ENCODE measurements at places on chromosomes 7 and 10. TPM values are rescaled to one million over a fixed set of nuclear protein-coding genes. Genes with fewer than 3 reads are reported as not detected.

DNA sequence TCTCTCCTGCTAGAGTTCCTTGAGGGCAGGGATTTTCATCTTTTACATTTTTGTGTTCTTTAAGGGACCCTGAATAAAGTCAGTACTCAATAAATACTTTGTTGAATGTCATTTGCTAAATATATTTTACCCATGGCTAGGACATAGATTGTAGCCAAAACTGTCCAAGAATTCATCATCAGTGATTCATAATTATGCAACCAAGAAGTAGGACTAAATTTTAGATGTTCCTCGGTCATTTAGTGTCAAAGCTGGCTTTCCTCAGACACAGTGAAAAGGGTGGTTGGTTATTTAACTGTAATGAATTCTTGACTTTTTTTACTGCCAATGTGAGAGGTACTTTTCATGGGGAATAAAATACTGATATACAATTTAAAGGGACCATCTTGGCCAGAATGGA, 3.3 kb downstream of the NUDT13 start:
- DNase-seq, result no peak

DNA sequence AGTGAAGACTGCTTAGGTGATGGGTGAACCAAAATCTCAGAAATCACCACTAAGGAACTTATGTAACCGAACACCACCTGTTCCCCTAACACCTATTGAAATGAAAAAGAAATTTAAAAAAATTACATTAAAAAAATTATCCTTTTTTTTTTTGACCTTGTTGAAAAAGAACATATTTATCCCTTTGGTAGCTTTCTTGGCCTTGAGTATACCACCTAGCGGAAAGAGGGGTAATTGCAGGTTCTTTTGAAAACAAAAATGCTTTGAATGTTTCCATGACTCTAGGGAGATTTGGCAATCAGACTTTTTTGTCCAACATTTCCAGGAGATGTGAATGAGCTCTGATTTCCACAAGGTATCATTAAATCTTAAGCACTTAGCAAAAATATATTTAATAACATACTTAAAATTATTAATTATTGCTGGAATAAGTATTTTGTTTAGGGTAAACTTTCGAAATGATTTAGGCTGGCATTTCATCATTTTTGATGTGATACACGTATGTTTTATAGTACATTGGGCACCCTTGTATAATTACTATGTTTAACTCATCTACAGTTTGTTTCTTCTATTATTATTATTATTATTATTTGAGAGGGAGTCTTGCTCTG, 47.0 kb upstream of the ELMO1 start:
- peak; percentile 41 for DNase-seq

DNA sequence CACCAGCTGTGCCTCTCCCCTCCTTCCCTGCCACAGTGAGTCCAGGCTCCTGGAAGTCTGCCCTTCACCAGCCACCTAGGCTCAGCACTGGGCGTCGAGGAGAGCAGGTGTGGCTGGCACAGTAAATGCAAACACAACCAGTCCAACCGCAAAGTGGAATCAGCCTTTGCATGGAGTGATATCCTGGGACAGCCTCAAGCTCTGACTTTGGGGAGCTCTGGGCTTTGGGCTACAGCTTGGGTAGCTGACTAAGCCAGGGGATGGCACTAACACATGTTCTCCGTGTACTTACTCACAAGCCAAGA, 312.4 kb downstream of the KCNMA1 start:
- DNase-seq, result no peak

GRCh38 chr7:73599916-73600315, 21.5 kb upstream of the TBL2 start:
- no peak for DNase-seq

- DNase-seq, result peak; percentile 83
Observed at GRCh38 chr7:64541438-64542359, 21.2 kb downstream of the ZNF680 start.

DNA sequence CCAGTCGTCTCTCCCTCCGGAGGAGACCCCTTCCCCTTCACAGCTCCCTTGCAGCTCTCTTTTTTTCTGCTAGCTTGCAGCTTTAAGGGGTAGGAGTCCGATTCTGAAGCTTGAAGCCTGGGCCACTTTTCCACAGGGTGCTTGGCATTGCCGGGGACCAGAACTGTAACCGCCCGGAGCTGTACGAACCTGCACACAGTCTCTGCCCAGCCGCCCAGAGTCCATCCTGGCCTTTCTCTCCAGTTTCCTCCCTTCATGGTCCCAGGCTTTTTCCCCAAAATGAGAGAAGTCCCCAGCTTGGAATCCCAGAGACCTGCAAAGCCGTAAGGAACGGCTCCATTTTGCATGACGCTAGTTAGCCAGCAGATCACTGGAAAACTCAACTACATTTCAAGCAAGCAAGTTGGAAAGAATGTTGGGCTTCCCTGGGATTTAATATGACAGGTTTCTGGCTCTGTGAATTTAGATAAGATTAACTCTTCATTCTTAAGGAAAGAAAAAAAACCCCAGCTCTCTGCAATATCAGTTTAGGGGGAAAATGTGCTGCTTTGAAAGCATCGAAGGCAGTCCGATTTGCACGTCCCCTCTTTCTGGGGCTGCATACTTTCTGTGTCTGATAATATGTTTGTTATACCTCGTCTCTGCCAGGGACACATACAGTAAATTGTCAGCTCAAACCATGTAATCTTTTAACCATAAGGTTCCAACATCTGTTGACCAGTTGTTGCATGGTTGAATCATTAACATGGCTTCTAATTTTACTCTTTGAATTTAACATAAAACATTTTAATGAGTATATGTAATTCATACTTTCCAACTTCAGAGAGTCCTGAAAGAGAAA, 190.0 kb upstream of the LYZL2 start:
- DNase-seq, result no peak

- peak; percentile 35 for DNase-seq
Observed at GRCh38 chr10:96292971-96293920, 11.0 kb upstream of the DNTT start.

DNA sequence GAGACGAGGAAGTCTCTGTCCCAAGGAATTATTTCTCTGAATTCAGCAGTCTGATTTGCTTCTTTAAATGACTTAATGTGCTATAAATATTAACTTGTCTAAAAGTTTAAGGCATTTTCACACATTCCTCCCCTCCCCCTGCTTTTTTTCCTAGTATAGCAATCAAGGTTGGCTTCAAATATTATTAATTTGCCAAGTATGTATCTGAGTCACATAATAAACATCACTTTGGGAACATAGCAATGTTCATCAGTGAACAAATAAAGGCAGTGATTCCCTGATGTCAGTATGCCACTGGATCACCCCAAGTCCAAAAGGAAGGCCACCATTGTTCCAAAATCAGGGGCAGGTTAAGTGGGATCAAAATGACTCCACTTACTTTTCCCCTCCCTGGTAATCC, 40.5 kb downstream of the PDE6C start:
- DNase-seq, result no peak

DNA sequence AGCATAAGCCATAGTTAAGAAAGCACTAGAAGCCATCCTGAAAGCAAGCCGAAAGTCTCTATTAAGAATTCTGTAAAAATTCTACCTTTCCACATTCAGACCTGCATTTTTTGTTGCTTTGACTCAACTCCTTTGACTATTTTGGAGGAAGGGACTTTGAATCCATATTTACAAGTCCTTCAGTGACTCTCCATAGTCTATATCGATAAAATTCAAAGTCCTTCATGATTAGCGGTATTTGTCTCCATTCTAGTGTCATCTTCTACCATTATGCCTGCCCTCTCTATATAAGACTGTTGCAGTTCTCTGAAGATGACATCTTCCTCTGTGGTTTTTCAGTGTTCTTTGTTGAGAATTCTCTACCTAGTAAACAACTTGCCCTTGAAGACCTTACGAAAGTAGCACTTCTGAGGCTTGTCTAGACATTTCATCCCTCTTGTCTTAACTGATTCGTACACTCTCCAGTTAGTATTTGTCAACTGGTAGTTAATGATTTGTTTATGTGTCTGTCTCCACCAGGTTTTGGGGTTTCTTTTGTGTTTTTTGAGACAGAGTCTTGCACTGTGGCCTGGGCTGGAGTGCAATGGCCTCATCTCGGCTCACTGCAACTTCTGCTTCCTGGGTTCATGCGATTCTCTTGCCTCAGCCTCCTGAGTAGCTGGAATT, 1.7 kb downstream of the CCSER2 start:
- DNase-seq, result no peak

DNA sequence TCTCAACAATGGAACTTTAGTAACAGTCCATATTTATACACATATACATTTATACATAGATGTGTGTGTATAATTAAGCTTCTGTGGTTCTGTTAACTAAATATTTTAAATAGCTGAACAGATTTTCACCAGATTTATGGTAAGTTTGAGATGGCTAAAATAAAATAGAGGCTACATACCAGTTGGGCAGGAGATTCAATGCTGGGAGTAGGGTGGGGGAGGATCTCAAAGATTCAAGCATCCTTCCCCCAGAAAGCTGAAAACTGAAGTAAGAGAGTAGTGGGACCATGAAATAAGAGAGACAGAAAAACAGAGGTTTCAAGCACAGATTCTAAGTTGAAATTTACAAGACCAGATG, 14.0 kb downstream of the LRRC17 start:
- no peak for DNase-seq

DNA sequence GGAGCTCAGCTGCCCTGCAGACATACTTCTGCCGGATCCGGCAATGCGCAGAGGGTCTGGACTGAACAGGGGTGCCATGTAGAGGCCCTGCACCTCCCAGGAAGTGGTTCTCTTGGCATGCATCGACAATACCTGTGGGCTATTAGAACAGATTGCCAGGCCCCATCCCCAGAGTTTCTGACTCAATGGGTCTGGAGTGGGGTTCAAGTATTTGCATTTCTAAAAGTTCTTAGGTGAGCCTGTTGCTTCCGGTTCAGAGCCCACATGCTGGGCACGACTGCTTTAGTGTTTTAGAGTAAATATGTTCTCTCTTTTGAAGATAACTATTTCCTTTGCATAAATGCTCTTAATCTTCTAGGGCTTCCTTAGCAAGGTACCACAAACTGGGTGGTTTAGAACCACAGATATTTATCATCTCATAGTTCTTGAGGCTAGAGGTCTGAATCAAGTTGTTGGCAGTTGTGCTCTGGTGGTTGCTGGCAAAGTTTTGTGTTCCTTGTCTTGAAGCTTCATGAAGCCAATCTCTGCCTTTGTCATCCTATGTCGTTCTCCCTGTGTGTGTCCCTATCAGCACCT, 435.5 kb downstream of the TCERG1L start:
- no peak for DNase-seq

GRCh38 chr7:101784292-101785127, 32.9 kb upstream of the CUX1 start:
- DNase-seq, result no peak

DNA sequence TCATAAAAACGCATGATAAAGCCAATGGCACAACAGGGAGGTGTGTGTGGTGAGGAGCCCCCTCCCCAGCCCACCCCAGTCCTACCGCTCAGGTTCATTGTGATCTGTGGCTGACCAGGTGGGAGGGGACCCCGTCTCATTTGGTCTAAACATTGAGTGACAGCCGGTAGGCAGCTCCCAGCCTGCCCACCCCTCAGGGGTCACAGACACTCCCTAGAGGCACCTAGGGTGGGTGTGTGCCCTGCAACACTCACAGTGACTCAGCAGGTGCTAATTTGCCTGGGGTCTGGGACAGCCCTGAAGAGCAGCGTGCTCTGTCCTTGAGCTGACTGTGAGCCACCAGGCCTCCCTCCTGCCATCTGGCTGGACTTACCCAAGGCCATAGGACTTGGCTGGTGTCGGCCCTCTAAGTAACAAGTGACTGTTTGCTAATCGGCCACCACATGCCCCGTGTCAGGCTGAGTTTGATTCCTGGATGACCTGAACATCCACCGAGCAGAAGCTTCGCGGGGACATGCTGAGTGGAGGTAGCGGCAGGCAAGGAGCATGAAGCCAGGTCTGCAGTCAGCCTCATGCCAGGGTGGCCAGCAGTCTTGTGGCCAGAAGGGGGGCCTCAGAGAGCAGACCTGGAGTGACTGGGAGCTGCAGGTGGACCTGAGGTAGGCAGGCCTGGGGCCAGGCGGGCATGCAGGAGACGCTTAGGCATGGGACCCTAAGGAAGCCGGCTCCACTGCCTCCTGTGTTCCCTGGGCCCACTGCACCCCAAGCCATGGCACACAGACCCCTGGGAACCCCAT, 282.3 kb upstream of the SHH start:
- DNase-seq, result no peak

DNA sequence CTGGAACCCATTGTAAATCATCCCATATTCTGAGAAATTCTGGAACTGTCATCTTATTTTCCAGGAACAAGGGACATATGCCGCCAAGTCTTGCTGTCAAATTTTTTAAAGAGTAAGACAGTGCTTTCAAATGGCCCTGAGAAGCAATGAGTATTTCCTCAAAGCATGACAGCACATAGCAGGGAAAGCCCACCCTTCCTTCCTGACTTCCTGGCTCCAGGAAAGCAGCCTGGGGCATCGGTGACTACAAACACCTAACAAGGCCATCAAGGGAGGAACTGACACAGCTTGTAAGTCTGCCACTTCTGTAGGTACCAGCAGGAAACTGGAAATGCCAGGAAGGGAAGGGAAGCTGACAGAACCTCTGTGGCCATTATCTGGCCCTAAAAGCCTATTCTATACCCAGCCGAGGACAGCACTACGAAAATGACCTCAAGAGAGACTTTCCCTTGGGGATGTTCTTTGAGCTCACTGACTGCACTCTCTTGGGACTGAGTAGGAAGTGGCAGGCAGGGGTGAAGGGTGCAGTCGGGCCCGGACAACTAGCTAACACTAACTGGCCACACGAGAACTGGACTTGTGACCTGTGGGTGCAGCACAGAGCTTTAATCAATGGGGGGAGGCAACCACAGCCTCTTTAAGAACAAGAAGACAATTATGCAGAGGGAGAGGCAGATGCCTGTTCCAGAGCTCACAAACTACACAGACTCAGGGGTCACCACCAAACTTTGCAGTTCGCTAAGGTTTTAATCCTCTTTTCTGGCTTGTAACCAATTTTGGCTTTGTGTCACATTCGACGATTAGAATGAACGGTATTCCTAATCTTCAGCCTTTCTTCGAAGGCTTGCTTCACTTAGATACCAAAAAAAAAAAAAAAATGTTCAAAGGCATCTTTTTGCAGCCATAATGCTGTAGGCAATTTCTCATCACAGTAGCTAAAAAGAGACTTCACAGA, 52.0 kb downstream of the GRB10 start:
- no peak for DNase-seq

- DNase-seq, result peak; percentile 68
Observed at GRCh38 chr7:102836191-102836919, 76.4 kb upstream of the LRRC17 start.

GRCh38 chr7:157336383-157337315, at the start of gene DNAJB6:
TSS of gene DNAJB6 (plus strand) at chr7:157337004. CDS start at chr7:157358573, 21,569 bp downstream.
- DNase-seq, result peak; percentile 93

DNA sequence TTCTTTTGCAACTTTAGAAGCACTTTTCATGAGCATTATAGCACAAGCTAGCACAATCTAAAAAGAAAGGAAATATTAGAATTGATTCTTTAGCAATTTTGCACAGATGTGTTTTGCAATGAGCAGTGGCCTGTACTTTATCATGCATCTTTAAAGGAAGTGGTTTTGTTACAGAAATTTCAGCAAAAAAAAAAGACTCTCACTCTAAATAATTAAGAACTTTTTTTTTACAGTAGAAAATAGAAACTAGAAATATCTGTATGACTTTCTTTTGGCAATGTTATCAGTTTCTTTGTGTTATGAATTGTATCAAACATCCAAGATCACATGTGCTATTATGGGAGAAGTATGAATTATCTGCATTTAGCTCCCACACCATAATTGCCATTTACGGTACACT, 195.7 kb upstream of the KLF6 start:
- no peak for DNase-seq

Gene SPDYE3
- not detected for total RNA-seq

Gene OPN1SW
- total RNA-seq, result not detected

Gene TET1
- 2.0 TPM for total RNA-seq

Gene FAM13C
- 8.1 TPM for total RNA-seq

Gene CRHR2
- not detected for total RNA-seq

Gene FEZF1
- 2.3 TPM for total RNA-seq

Gene HECW1
- total RNA-seq, result 33.8 TPM

Gene ZMYND11
- 26.7 TPM for total RNA-seq

Gene HTR5A
- total RNA-seq, result not detected
